Activated naive CD4-positive, alpha-beta T cell treated with Interleukin-2 at 50 U/mL for 16 hours (primary cell): ENCODE measurements at places on chromosomes 7 and 10.

DNA sequence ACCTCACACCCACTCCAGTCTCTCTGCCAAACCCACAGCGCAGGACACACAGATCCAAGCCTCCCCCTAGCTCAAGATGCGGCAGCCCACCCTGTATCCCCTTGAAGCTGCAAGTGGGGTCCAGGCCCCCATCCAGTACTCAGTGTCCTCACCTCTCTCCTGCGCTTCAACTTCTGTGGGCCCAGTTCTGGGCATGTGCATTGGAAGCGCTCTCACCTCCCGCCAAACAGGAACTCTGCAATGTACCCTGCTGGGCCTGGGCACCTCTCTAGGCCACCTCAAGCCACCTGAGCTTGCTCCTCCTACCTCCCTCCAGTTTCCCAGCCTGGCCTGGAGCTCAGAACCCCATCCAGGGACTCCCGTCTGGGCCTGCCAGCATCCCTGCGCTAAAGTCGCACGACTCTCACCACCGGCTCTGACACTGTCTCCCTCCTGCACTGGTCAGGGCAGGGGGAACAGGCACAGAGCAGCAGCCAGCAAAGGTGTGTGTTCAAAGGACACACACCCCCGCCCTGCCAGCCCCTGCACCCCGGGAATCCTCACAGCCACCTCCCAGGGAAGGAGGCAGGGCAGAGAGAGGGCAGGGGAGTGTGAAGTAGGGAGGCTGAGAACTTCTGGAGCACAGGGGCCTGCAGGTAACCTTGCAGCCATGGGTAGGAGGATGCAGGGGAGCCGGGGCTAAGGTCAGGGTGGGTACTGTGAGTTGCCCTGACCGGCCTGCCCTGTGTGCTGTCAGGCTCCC, 51.7 kb upstream of the MSMB start:
- no peak for DNase-seq

GRCh38 chr7:80379034-80379982, 132.6 kb downstream of the GNAT3 start:
- no peak for DNase-seq

GRCh38 chr7:132393789-132394261, 182.4 kb downstream of the PLXNA4 start:
- no peak for DNase-seq

GRCh38 chr7:136339464-136339863, 362.3 kb upstream of the MTPN start:
- no peak for DNase-seq

GRCh38 chr7:100679129-100679926, 5.8 kb downstream of the GNB2 start:
- DNase-seq: no peak

GRCh38 chr7:90271753-90272152, 26.8 kb downstream of the CFAP69 start:
- no peak for DNase-seq

- no peak for DNase-seq
These were observed 48.5 kb upstream of the TMEM106B start for GRCh38 chr7:12162415-12163113.

- no peak for DNase-seq
These were observed 921.9 kb downstream of the CCSER2 start for GRCh38 chr10:85250304-85250703.

GRCh38 chr10:103042129-103042528, 124.0 kb downstream of the CNNM2 start:
- no peak for DNase-seq

DNA sequence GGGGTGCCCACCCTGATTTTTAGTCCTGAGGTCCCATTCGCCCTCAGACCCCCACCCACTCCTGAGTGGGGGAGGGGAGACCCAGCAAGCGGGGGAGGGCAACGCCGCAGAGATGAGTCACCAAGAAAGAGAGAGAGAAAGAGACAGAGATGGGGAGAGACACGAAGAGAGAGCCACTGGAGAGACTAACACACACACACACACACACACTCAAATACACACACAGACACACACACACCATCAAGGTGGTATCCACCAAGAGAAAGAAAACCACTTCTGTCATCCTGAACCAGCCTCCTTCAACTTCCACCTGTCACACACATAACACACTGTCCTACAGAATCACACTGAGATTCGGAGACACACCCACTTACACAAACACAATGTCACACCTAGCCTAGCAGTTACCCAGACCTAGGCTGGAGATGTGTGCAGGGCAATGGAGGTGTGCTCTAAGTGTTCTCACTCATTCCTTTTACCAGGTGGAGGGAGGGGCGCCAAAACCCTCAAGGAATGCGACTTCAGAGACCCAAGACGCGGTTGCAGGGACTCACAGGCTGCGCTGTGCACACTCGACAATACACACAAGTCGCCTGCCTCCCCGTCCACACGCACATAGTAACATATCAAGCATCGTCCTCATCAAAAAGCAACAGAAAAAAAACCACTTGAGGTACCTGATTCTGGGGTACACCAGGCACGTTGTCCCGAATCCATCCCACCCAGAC, 3.9 kb upstream of the VGF start:
- peak; percentile 16 for DNase-seq

DNA sequence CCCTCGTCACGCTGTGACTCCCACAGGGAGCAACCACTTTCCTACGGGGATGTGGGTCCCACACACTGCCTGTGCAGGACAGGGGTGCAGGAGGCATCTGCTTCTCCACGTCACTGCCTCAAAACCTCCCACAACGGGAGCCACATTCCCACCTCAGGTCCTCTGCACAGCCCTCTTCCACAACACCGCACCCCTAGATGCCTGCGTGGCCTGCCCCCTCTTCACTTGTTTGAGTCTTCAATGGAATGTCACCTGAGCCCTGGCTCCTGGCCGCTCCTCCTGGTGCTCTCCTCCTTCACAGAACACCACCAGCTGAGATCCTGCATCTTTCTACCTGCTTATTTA, 73.6 kb downstream of the MAD1L1 start:
- DNase-seq: no peak

- DNase-seq: no peak
These were observed 32.5 kb upstream of the TBX20 start for GRCh38 chr7:35286422-35286821.

- DNase-seq: no peak
These were observed 161.0 kb downstream of the USP6NL start for GRCh38 chr10:11450427-11450826.

GRCh38 chr7:26320878-26321277, 29.2 kb downstream of the SNX10 start:
- DNase-seq: no peak

DNA sequence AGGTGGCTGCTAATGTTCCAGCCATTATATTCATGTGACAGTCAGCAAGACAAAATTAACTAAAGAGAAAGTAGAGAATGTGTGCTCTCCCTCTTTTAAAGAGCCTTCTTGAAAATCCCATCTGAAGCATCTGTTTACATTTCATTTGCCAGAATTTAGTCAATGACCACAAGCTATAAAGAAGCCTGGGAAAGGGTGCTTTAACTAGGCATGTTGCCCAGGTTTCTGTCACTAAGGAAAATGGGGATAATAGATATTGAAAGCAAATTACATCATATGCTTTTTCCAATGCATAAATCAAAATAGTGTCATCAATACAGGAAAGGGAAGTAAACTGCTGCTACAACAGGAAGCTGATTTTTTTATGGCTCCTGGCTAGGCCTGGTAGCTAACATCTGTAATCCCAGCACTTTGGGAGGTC, 67.7 kb downstream of the ELAPOR2 start:
- no peak for DNase-seq

DNA sequence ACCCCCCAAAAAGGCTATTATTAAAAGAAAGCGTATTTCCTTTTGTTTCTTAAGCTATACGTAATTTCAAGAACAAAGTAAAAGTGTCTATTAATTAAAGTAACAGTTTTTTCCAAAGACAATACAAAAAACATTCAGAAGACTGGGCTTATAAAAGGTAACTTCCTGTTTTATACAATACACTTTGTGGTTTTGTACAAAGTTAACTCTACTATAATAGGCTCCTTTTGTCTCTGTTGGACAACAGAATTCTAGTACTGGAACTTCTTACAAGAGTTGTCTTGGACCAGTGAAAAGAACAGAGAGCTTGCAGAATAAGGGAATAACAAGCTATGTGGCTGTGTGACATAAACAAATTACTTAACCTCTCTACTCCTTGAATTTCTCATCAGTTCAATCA, 21.5 kb downstream of the SFMBT2 start:
- DNase-seq: no peak

DNA sequence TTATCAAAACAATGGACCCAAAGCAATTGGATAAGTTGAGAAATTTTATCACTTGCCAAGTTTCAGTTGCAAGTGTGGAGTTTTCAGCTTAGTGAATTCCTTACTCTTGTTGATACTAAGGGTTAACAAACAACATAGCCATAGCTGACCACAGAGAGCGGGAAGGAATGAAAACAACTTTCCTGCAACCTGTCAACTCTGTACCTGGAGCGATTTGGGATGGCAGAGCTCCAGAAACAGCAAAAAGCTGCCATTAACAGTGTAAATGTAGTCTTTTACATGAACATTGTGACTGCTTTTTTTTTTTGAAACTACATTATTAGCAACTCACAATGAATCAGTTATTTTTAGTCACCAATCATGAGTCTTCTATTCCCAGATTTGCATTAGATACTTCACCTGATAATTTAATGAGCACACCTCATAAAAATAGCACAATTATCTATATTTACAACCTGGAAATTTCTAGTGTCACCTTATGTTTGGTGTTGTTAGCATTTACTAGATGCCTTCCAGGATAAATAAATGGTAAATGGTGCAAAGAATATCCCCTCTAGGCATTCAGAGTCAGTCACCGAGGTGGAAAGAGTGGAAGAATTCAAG, 47.6 kb upstream of the RAPGEF5 start:
- DNase-seq: no peak

DNA sequence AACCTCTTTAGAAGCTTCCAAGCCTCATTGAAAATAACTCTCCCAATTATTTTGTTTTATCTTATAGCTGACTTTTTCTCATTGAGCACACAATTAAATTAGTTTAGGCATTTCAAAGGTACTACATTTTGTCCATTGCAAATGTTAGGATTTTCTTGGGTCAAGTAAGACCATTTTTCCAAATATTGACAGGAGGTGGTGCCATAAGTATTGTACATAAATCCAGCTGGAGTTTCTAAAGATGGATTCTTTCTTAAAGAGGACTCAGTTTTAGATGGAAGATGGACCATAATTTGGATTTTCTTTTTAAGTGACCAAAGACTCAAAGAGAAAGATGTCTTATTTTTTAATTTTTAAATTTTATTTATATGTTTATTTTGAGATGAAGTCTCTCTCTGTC, 12.3 kb upstream of the OPN4 start:
- DNase-seq: no peak

DNA sequence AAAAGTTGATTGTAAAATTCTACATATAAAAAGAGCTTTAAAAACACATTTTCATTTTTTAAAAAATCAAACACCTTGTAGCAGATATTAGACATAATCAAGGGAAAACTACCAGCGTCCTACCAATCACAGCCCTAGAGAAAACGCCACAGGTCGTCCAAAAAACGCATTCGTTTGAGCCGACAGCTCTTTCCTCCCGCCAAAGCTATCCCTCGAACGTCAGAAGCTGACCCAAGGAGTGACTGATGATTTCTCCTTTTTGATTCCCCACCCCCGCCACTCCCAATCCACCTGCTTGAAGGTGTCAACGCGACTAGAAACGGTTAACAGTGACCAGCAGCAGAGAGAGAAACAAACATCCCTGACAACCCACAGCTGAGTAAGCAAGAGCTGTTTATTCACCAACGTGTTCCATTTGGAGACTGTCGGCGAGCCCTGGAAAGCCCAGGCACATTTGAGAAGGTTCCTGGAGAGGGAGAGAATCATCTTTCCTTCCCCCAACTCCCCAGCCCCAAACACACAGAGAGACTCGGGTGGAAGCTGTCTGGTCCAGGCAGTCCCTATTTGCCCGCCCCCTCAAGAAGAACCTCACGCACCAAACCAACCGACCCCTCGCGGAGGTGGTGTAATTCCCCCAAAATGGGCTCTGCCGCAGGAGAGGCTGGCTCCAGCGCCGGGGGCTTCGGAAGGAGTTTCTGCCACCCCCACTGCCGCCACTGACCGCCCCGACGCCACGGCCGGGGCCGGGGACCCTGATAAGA, 622 bp downstream of the CPEB3 start:
- peak; percentile 46 for DNase-seq

GRCh38 chr10:69861251-69862240, 59.8 kb downstream of the COL13A1 start:
- DNase-seq: no peak

GRCh38 chr10:98414932-98415730, at the start of gene PYROXD2:
TSS of gene PYROXD2 (minus strand) at chr10:98415182. CDS start at chr10:98415135, 47 bp downstream.
- peak; percentile 32 for DNase-seq

GRCh38 chr7:104198673-104199278, 9.0 kb downstream of the ORC5 start:
- no peak for DNase-seq

DNA sequence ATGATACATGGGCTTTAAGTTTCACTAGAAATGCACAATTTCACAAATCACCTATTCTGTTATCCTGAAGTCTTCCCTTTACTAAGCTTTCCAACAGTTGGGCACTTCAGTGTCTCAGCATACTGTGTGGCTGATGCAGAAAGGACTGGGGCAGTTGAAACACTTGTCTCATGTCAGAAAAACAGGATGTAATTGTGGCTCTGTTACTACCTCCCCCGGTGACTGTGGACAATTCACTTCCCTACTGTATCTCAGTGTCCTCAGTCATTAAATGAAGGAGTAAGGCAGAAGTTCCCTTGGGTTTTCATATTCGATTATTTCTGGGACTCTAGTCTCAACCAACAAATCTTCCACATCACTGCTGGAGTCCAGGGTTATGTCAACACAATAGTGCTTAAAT, 17.9 kb downstream of the ANKRD22 start:
- DNase-seq: no peak

GRCh38 chr7:106964466-106964865, 80.0 kb upstream of the PRKAR2B start:
- no peak for DNase-seq

GRCh38 chr7:19113855-19114550, 3.4 kb downstream of the TWIST1 start:
- DNase-seq: no peak

DNA sequence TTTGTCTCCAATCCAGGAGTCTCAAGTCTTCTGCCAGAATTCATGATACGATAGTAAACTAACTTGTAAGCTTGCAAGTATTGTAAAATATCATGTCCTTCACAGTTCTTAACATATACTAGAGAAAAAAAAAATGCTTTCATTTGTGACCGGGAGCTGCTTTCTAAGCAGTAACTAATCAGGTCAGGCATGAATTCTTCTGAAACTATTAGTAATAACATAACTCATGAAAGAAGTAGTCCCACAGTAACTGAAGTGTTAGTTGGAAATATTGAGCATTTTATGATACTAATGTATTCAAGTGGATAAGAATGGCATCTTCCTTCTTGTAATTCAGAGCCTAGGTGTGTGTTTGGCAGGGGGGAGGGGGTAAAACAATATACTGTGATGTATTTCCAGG, 665.6 kb downstream of the DNAJB9 start:
- no peak for DNase-seq

- DNase-seq: peak; percentile 48
These were observed 529 bp downstream of the HPS1 start for GRCh38 chr10:98446151-98446660.

DNA sequence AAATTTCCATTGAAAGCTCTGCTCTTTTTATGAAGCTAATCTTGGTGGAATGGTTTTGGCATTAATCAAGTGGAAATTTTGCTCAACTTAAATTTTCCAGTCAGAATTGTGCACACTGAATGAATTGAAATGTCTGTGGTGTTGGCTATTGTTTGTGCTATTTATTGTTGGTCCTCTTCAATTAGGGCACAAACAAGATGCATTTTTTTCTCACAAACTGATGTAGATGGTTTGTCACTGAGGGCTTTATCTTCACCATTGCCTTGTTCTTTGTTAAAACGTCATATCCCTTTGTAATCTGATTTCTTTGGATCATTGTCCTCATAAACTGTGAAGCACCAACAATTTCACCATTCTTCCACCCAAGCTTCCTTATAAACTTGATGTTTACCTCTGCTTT, 152.1 kb upstream of the RHOBTB1 start:
- DNase-seq: no peak
